ENCODE measurements at places on chromosomes 2 and 18.

- no peak for DNase-seq
These were observed 163.3 kb upstream of the CDH7 start for GRCh38 chr18:65587491-65587890.

- no peak for DNase-seq
These were observed 108.2 kb downstream of the TCF4 start for GRCh38 chr18:55479656-55480420.

- DNase-seq, result no peak
These were observed 176.9 kb upstream of the FN1 start for GRCh38 chr2:215612786-215613185.

- no peak for DNase-seq
These were observed 9.0 kb upstream of the CREG2 start for GRCh38 chr2:101396316-101396717.
